ENCODE measurements at places on chromosomes 16 and 17.
A peak's percentile ranks its signal among the peaks of the same experiment; 100 is the strongest.

GRCh38 chr16:54696970-54697369, 233.7 kb upstream of the IRX5 start:
- no peaks in the 10 kb centered on the region for H3K4me1 ChIP-seq
- no peak for ATAC-seq
- no peak overlapping the region for H3K4me3 ChIP-seq
- H3K27ac ChIP-seq = no peak overlapping the region

DNA sequence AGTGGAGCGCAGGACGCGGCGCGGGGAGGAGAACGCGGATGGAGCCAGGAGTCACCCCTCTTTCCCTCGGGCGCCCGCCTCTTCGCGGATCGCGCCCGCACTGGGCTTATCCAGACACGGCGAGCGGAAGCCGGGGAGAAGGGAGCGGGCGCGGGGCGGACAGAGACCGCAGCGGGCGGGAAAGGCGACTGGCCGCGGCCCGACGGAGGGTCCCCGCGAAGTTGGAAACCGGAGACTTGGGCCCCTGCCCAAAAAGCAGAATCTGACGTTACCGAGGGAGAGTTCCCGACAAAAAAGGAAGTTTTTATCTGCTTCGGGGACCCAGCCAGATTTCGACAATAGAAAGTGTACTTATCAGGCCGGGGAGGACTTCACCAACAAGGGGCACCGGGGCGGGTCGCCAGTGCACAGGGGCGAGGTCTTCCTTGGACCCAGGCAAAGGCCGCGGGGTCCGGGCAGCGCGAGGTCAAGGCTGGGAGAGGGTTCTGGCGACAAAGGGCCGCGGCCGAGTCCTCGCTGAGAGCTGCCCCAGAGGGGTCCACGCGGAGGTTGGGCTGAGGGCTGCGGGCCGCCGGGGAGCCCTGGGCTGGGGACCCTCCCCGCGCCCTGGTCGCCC, 519 bp downstream of the ST6GALNAC2 start:
- ATAC-seq = peak; percentile 26
- peak overlapping the region; percentile 61 for H3K4me3 ChIP-seq
- no peak overlapping the region for H3K27ac ChIP-seq

GRCh38 chr16:12098429-12099310, 122.1 kb downstream of the SNX29 start:
- peaks cover 5% of the 10 kb centered on the region for H3K4me1 ChIP-seq
- no peak overlapping the region for H3K27ac ChIP-seq
- H3K4me3 ChIP-seq = no peak overlapping the region
- ATAC-seq = no peak

- H3K4me1 ChIP-seq = peaks cover 6% of the 10 kb centered on the region
- H3K4me3 ChIP-seq = no peak overlapping the region
- H3K27ac ChIP-seq = no peak overlapping the region
- peaks cover 11% of the 10 kb centered on the region for H3K27me3 ChIP-seq
- H3K36me3 ChIP-seq = no peaks in the 10 kb centered on the region
- ATAC-seq = no peak
Measured at GRCh38 chr16:4135537-4135936, 19.3 kb upstream of the ADCY9 start.

DNA sequence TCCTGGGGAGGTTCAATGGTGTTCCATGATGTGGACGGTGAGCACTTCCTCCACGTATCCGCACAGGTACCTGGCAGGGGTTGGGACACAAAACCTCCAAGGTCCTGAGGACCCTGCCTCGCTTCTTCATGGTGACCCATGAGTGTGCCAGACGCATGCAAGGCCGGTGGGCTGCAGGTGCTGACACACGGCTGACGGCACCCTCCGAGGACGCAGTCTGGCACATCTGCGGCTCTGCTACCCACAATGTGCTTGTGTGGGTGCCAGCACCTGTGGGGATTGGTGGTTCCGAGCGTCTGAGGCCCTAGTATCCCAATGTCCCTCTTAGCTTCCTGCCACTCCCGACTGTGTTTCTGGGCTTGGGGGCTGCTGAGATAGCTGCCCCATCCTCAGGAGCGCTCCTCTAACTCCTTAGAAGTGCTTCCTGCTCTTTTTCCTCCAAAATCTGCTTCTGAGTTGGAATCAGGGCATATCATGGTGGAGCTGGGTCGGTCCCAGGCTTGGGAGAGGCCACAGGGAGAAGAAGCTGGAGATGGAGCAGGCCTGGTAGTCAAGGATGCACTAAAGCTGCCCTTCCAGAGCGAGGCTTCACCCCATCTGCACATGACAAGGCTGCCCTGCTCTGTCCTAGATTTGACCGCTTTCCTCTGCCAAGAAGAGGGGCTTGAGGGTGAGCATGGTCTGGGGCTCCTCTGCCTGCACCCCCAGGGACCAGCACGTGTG, 1.6 kb downstream of the CYGB start:
- H3K36me3 ChIP-seq = no peaks in the 10 kb centered on the region
- H3K4me3 ChIP-seq = no peak overlapping the region
- H3K27me3 ChIP-seq = peaks cover 19% of the 10 kb centered on the region
- H3K4me1 ChIP-seq = no peaks in the 10 kb centered on the region

GRCh38 chr17:62852195-62852594, 44.1 kb upstream of the MARCHF10 start:
- no peak overlapping the region for H3K4me3 ChIP-seq
- H3K4me1 ChIP-seq = no peaks in the 10 kb centered on the region
- H3K27me3 ChIP-seq = peaks cover 13% of the 10 kb centered on the region
- no peak for ATAC-seq

GRCh38 chr17:15350777-15351477, 9.5 kb upstream of the TEKT3 start:
- no peaks in the 10 kb centered on the region for H3K36me3 ChIP-seq
- no peak for ATAC-seq
- H3K27me3 ChIP-seq = peaks cover 55% of the 10 kb centered on the region
- no peak overlapping the region for H3K4me3 ChIP-seq
- no peak overlapping the region for H3K27ac ChIP-seq

- H3K27ac ChIP-seq = no peak overlapping the region
- ATAC-seq = no peak
- H3K27me3 ChIP-seq = peaks cover 64% of the 10 kb centered on the region
Measured at GRCh38 chr17:36185416-36185815, 9.0 kb upstream of the TBC1D3B start.

DNA sequence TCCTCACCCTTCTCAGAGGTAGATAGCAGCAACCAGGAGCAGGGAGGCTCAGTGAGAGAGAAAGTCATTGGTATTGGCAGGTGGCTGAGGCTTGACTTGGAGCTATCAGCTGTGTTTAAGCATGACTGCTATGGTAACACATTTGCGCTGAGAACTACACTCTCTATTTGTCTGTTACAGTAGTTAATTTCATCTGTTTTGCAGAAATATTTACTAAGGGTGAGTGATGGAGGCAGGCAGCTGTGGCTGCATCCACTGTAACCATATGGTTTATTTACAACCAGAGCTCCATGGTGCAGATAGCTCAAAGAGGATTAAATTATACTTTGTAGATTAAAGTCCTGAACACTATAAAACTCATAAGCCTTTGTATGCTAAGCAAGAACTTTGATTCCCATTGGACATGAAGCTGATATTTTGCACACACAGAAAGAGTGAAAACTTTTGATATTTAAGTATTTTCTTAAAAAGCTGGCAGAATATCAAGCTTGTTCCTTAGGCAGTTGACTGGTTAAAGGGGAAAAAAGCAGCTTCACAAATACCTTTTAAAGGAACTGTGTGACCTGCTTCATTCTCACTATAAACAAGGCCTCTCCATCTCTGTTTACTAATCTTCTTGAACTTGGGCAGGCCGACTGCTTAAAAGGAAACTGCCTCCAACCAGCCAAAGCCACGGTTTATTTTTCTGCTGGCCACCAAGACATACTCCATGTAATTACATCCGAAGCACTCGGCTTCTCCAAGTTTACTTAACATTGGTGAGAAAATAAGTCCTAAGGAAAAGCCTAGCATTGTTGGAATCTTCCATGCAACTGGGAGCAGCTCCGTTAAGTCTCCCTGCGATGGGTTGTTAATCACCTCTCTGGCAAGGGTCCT, 299.8 kb upstream of the ZFHX3 start:
- no peaks in the 10 kb centered on the region for H3K4me1 ChIP-seq
- no peaks in the 10 kb centered on the region for H3K36me3 ChIP-seq
- no peaks in the 10 kb centered on the region for H3K27me3 ChIP-seq
- ATAC-seq = no peak
- no peak overlapping the region for H3K27ac ChIP-seq
- H3K4me3 ChIP-seq = no peak overlapping the region

DNA sequence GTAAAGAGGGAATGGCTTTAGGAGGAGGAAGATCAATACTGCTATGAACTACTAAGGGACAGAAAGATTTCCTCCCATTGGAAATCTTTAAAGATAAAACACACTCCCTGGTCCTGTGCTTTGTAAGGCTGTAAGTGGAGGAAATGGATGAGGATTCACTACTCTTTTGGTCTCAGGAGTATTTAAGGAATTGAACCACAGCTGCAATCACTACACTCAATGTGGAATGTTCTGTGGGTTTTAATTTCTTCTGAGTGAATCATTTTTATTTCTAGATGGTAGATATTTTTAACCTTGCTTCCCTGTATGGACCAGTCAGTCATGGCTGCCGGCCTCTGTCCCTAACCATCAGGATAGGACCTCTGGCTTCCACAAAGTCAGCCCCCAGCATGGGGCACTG, 65.6 kb downstream of the SDR42E1 start:
- peaks cover 16% of the 10 kb centered on the region for H3K27me3 ChIP-seq
- no peak overlapping the region for H3K27ac ChIP-seq
- H3K4me3 ChIP-seq = no peak overlapping the region
- H3K4me1 ChIP-seq = no peaks in the 10 kb centered on the region
- no peak for ATAC-seq

GRCh38 chr16:14321542-14321941, 250.4 kb downstream of the MRTFB start:
- H3K36me3 ChIP-seq = no peaks in the 10 kb centered on the region
- no peak overlapping the region for H3K4me3 ChIP-seq
- ATAC-seq = no peak
- H3K27ac ChIP-seq = no peak overlapping the region

DNA sequence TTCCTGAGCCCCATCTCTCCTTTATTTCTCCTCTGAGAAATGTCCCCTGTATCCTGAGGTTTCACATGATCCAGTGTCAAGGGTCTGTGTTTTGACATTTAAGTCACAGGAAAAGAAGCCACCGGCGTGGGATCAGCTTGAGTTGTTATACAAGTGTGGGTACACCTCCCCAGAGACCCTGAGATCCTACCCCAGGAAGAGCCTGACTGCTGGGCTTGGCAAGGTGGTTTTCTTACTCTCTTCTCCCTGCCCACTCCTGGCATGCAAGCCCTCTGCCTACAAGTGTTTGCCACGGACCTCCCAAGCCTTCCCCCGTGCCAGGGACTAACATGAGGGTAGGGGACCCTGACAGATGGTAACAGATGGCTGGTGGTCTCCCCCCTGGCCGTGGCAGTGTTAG, 2.8 kb upstream of the ARHGAP27 start:
- H3K4me3 ChIP-seq = no peak overlapping the region
- H3K27ac ChIP-seq = peak overlapping the region; percentile 46
- no peaks in the 10 kb centered on the region for H3K4me1 ChIP-seq
- H3K36me3 ChIP-seq = peaks cover 10% of the 10 kb centered on the region
- no peaks in the 10 kb centered on the region for H3K27me3 ChIP-seq

- H3K27me3 ChIP-seq = no peaks in the 10 kb centered on the region
- H3K4me1 ChIP-seq = peaks cover 15% of the 10 kb centered on the region
- peak overlapping the region; percentile 23 for H3K27ac ChIP-seq
- ATAC-seq = peak; percentile 76
Measured at GRCh38 chr17:49353607-49354006, 8.4 kb downstream of the ZNF652 start.

GRCh38 chr17:58411408-58411894, 5.9 kb downstream of the RNF43 start:
- no peaks in the 10 kb centered on the region for H3K36me3 ChIP-seq
- peak overlapping the region; percentile 71 for H3K27ac ChIP-seq

GRCh38 chr16:1689853-1690252, 11.8 kb downstream of the JPT2 start:
- peaks cover 9% of the 10 kb centered on the region for H3K4me1 ChIP-seq
- H3K4me3 ChIP-seq = no peak overlapping the region
- H3K27me3 ChIP-seq = no peaks in the 10 kb centered on the region

GRCh38 chr16:57007530-57007929, 18.2 kb downstream of the NLRC5 start:
- H3K27me3 ChIP-seq = no peaks in the 10 kb centered on the region
- peak overlapping the region; percentile 15 for H3K27ac ChIP-seq
- H3K36me3 ChIP-seq = peaks cover 77% of the 10 kb centered on the region
- peaks cover 49% of the 10 kb centered on the region for H3K4me1 ChIP-seq
- ATAC-seq = peak; percentile 17
- H3K4me3 ChIP-seq = peak overlapping the region; percentile 90
